Chondrocyte (in vitro differentiated cells): ENCODE measurements at places on chromosomes 2 and 18. TPM values are rescaled to one million over a fixed set of nuclear protein-coding genes. Genes with fewer than 3 reads are reported as not detected.

GRCh38 chr2:28586867-28587266 lies 91.0 kb downstream of the PLB1 start:
- no peak for DNase-seq

MRO gene
- not detected in 3 replicates for total RNA-seq

DNA sequence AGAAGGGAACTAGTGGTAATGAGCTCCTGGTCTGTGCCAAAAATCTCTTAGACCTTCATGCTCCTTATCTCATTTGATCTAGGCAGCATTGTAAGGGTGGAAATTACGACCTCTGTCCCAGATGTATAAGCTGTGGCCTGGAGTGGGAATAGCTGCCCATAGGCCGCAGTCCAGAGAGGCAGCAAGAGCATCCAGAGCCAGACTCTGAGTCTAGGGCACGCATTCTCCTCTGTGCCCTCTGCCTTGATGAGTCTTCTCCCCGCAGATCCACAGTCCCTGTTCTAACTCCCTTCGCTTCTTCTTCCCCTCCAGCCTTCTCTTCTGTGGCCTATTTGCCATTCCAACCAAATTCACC lies 304.6 kb downstream of the MYCN start:
- no peak for DNase-seq

DNA sequence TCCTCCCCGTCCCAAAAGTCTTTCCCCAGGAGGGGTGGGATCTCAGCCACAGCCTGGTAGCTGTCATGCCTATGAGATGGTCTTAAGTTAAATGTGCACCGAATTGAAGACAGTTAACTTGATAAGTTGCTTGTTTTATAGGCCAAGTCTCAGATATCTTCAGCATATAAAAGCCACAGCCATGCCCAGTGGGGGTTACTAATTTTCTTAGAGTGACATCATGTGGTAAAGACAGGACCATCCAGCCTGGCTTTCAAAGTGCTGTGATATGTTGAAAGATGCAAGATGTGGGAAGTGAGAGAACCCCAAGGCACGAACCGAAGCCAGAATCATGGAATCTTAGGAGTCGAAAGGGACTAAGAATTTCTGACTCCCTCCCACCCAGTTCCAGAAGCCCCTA lies 42.1 kb upstream of the FAM124B start:
- no peak for DNase-seq

- no peak for DNase-seq
Measured at GRCh38 chr2:237940828-237941227, 26.0 kb upstream of the UBE2F start.

FAM237A gene
- total RNA-seq: not detected in 3 replicates

GRCh38 chr18:60182223-60182622 lies 190.4 kb downstream of the MC4R start:
- no peak for DNase-seq

PNPT1 gene
- total RNA-seq: 11.7 to 19.6 TPM (median 13.1 TPM) in 3 replicates

GRCh38 chr2:36357847-36358659 lies 2.5 kb downstream of the CRIM1 start:
- no peak for DNase-seq

GRCh38 chr2:4745056-4745991 lies 946.9 kb upstream of the SOX11 start:
- no peak for DNase-seq

DNA sequence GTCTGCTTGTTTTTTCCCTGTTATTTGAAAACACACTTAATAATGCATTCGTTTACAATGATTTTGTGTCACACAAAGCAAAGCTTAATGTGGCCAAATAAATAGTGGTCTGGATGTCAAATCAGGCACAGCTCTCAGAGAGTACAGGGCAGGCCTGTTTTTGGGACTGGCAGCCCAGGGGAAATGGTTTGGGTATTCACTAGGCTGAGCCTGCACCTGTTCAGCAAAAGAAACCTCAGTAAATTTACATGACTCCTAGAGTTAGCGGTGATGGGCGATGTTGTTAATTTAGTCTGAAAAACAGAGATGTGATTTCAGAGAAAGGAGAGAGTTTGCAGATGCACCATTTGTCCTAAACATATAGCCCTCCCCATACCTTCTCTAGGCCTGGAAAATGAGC lies 197.1 kb downstream of the ALK start:
- no peak for DNase-seq

- no peak for DNase-seq
Measured at GRCh38 chr2:5145801-5146200, 546.4 kb upstream of the SOX11 start.

SCN1A gene
- 0.05 TPM in 1 of 3 replicates, not detected in the others for total RNA-seq

TRMT61B gene
- 8.8 to 12.5 TPM (median 10.1 TPM) in 3 replicates for total RNA-seq

TMEM198 gene
- 3.6 to 6.1 TPM (median 4.8 TPM) in 3 replicates for total RNA-seq

DNA sequence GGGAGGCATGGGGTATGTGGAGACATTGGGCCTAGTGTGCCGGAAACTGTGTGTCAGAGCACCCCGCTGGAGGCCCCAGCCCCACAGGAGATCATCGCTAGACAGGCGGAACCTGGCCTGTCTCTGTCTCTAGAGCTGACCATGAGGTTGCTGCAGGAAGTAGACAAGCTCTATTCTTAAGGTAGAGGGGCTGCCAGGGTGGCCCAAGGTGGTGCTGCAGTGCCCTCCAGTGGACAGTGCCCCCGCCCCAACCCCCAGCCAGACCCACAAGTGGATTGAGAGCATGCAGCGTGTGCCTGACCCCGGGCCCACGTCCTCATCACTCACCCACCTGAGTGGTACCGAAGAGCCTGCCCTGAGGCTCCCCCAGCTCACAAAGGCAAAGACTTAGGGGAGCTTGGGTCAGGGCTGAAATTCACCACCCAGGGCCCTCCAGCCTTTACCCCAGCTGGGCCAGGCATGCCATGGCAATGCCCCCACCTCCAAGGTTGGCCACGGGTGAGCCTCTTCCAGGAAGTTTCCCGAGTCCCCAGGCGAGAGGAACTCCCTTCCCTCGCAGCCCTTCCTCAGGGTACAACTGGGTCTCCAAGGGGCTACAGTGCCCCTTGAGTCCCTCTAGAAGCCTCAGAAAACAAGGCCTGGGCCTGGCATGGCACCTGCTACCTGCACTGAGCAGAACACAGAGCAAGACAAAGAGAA lies 155.0 kb downstream of the TTC32 start:
- no peak for DNase-seq

- no peak for DNase-seq
Measured at GRCh38 chr2:160367887-160368286, 125.7 kb downstream of the RBMS1 start.

GRCh38 chr2:151478011-151478410 lies 68.3 kb downstream of the RIF1 start:
- no peak for DNase-seq

DNA sequence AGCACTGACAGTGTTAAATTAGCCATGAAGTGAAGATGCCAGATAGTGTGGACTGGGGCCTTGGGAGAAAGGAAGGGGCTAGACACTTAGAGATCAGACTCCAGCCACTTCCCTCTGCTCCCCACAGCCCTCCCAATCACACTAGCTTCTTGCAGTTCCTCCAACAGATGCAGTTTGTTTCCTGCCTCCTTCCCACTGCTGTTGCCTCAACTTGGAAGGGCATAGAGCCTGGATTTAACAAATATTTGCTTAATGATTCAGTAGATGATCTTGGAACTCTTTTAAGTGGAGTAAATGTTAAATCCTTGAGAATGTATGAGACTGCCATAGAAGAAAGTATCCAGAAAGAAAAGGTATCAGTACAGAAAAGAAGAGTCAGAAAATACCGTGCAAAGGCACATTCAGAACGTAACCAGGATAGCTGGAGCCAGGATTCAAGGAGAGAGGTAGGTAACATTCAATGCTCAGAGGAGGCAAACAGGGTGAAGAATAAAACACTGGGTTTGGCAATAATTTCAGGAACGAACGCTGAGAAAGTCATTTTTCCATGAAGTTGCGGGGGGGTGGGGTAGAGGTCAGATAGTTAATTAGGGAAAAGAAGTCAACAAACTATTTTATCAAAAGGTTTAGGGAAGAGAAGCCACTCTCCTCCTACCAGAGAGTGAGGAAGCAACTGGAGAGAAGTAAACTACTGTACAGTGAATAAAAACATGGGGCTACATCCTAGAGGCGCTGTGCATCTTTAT lies 1.3 kb upstream of the BZW1 start:
- DNase-seq: no peak

TNFRSF11A gene
- total RNA-seq: 0.17 to 0.49 TPM (median 0.22 TPM) in 3 replicates

- no peak for DNase-seq
Measured at GRCh38 chr18:38930881-38931753, 1365.5 kb upstream of the CELF4 start.

DNA sequence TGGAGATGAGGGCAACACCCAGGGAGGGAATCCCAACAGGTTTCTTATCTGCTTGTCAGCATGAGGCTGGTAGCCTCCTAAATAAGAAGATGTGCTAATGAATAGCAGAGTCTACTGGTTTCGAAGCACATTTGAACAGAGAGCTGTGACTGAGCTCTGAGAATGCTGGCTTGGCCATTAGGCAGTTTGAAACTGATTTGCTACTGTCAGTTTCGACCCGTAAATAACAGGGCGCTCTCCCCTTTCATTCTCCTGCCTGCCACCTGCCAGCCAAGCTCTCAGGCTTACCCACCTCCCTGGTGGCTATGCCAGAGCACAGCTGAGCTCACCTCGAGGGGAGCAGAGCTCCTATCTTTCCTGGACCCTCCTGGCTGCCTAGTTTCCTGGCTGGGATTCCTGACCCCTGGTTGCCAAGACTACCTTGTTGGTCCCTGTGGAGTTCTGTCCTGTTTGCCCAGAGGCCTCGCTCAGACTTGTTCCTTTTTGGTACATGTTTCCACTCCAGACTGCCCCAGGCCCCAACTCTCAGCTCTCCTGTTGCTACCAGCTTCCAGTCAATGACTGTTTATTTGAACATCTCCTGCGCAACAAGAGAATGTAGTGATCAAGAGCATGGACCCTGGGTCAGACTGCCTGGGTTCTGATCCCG lies 102.3 kb upstream of the ALPP start:
- no peak for DNase-seq

- no peak for DNase-seq
Measured at GRCh38 chr2:108625186-108625827, 91.0 kb downstream of the LIMS1 start.

CREG2 gene
- total RNA-seq: not detected in 3 replicates

DNA sequence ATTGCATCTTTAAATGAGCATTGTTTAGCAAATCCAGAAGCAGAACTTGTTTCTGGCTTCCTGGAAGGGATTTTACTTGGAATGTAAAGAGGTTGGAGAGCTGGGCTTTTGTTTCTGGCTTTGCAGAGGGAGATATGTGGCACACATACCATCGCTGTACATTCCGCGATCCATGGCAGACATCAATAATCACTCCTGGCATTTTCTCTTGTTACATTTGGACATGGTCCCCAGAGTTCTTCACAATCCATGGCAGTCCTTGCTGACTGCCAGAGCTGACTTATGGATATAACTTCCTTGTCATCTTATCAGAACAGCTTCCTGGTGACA lies 445.6 kb upstream of the SPRED2 start:
- no peak for DNase-seq

GRCh38 chr2:86371527-86371926 lies 34.1 kb upstream of the REEP1 start:
- DNase-seq: no peak

ARL4C gene
- 16.4 to 129 TPM (median 127 TPM) in 3 replicates for total RNA-seq

GRCh38 chr2:27079233-27080139 lies 1.1 kb downstream of the EMILIN1 start:
- DNase-seq: no peak

MLPH gene
- 3.7 to 6.1 TPM (median 5.6 TPM) in 3 replicates for total RNA-seq

DNAJC10 gene
- 165 to 261 TPM (median 178 TPM) in 3 replicates for total RNA-seq

MYO3B gene
- not detected in 3 replicates for total RNA-seq

GRCh38 chr2:172817411-172817810 lies 81.8 kb downstream of the RAPGEF4 start:
- DNase-seq: no peak

ZNF521 gene
- total RNA-seq: 29.7 to 56.7 TPM (median 31.6 TPM) in 3 replicates

PDCD1 gene
- not detected in 3 replicates for total RNA-seq

DNA sequence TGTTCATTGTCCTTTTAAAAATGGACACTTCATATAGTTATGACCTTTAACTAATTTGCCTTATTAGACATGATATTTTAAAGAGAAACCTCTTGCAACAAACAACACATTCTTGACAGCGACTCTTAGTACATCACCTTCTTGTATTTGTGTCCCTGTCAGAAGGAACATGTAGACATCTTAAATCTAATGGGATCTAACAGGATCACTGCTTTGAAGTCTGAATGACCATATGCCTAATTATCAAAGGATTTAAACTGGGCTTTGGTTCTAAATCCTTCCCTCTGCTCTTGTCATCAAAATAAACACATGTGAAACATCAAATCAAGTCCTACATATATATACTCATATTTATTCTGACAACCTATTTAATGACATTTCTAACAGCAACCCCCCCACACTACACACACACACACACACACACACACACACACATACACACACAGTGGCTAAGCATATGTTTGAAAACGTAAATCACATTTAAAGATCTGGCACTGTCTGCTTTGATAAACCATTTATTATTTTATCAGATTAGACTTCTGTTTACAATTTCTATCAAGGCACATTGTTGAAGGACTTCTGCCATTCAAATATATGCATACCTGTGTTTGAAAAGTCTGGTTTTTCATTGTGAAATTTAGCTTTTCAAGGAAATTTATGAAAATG lies 4.2 kb downstream of the GALNT13 start:
- no peak for DNase-seq

DNA sequence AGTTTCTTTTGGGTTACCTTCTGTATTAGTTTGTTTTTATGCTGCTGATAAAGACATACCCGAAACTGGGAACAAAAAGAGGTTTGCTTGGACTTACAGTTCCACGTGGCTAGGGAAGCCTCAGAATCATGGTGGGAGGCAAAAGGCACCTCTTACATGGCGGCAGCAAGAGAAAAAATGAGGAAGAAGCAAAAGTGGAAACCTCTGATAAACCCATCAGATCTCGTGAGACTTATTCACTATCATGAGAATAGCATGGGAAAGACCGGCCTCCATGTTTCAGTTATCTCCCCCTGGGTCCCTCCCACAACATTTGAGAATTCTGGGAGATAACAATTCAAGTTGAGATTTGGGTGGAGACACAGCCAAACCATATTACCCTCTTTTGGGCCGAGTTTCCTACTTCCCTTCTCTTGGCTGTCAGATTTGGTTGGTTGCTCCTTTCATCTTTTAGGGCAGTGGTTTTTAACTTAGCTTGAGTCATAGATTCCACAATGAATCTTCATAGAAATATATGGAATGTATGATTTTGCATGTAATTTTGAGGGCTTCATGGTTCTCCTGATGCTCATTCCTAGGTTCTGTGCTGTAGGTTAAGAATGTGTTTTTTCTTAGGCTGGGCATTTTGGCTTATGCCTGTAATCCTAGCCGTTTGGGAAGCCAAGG lies 44.2 kb downstream of the CEP192 start:
- DNase-seq: no peak

TBR1 gene
- not detected in 3 replicates for total RNA-seq

- DNase-seq: no peak
Measured at GRCh38 chr2:73701968-73702665, 35.0 kb downstream of the TPRKB start.
